ENCODE measurements at places on chromosomes 11 and 22.

DNA sequence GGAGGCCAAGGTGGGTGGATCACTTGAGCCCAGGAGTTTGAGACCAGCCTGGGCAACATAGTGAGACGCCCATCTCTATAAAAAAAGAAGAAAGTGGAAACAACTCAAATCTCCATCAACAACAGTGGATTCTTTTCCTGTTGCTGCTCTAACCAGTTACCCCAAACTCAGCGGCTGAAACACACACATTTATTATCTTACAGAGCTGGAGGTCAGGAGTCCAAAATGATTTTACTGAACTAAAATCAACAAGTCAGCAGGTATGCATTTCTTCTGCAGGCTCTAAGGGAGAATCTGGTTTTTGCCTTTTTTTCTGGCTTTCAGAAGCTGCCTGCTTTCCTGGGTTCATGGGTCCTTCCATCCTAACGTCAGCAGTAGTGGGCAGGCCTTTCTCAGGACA is 11.7 kb upstream of the GCAT start:
- DNase-seq, result no peak

GRCh38 chr11:15638386-15638787 is 523.7 kb downstream of the INSC start:
- no peak for DNase-seq

- DNase-seq, result no peak
Observed at GRCh38 chr11:3959903-3960265, 104.4 kb downstream of the STIM1 start.

DNA sequence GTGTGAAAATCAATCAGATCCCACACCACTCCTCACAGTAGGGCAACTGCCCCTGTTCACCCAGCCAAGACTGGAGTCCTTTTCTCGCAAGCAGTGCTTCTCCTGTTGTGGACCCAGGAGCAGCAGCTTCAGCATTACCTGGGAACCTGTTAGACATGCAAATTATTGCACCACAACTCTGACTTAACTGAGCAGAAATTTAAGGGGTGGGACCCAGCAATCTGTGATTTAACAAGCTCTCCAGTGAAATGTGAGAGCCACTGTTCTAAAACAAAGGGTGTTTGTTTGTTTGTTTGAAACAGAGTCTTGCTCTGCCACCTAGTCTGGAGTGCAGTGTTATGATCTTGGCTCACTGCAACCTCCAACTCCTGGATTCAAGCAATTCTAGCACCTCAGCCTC is 591.4 kb downstream of the SOX6 start:
- DNase-seq, result no peak

GRCh38 chr11:63951779-63952536 is 13.2 kb downstream of the NAA40 start:
- no peak for DNase-seq

- no peak for DNase-seq
Observed at GRCh38 chr22:31090217-31091085, 9.3 kb downstream of the SMTN start.

- no peak for DNase-seq
Observed at GRCh38 chr22:48065892-48066291, 1303.4 kb downstream of the TBC1D22A start.

DNA sequence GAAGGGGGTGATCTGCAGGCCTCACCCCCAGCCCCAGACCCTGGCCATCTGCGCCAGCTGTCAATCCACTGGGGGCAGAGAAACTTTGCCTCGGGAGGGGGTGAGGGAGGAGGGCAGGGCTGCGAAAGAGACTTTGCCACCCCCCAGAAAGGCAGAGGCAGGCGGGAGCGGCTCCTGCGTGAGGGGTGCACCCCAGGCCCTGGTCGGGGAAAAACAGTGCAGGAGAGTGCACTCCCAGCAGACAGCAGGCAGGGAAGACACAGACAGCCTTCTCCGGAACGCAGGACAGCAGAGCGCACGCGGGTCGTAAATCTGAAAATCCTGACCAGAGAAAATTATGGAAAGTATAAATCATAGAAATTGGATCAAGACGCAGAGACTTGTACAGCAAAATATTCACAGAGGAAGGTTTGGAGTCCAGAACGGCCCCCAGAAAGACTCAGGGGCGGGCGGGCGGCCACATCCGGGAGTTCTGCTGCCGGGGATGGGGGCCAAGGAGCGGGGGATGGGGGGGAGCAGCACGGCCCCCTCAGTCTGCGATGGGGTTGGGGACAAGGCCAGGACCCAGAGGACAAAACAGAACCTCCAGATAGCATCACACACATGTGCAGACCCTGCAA is 8.0 kb upstream of the MRPL23 start:
- DNase-seq, result no peak

GRCh38 chr11:34916015-34916842 is at the start of the genes APIP and PDHX:
TSS of gene APIP (minus strand) at chr11:34916379. CDS start at chr11:34916284, 95 bp downstream.
TSS of gene PDHX (plus strand) at chr11:34916618. CDS start at chr11:34916656, 38 bp downstream.
- peak; percentile 55 for DNase-seq

DNA sequence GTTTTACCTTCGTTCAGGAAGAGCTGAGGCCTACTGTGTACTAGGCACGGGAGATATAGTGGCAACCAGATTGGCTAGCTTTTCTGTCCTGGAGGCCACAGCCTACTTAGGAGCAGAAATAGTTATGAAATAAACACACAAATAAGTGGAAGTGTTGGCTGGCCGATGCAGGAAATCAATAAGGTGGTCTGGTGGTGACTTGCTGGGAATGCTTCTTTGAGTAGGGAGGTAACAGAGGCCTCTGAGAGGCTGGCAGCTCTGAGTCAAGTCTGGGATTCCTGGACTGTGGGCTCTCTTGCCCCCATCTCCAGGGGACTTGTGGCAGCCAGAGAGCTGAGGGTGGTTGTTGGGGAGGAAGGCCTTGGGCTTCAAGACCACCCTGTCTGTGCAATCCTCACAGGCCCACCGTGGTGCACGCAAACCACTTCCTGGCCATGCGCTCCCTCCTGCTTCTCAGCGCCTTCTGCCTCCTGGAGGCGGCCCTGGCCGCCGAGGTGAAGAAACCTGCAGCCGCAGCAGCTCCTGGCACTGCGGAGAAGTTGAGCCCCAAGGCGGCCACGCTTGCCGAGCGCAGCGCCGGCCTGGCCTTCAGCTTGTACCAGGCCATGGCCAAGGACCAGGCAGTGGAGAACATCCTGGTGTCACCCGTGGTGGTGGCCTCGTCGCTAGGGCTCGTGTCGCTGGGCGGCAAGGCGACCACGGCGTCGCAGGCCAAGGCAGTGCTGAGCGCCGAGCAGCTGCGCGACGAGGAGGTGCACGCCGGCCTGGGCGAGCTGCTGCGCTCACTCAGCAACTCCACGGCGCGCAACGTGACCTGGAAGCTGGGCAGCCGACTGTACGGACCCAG is 4.1 kb downstream of the SERPINH1 start:
- no peak for DNase-seq

DNA sequence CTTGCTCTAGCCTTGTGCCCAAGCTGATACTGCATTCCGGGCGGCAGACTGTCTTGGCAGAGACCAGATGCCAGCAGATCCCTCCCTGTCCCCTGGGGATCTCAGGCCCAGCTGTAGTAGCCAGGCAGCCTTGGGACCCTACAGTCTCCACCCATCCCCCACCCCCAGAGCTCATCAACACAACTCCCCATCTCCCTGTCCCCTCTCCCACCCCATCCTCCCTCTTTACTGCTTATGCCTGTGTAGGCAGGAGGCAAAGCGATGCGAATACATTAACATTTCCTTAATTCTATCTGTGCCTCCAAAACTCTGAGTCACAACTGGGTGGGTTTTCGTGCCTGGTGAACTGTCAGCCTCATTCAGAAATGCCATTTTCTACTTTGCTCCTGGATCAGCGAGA is 547.6 kb downstream of the BUD13 start:
- no peak for DNase-seq

GRCh38 chr22:17639247-17639741 is 737 bp downstream of the BCL2L13 start:
- DNase-seq, result no peak

GRCh38 chr11:68221406-68221805 is 8.3 kb upstream of the KMT5B start:
- no peak for DNase-seq

DNA sequence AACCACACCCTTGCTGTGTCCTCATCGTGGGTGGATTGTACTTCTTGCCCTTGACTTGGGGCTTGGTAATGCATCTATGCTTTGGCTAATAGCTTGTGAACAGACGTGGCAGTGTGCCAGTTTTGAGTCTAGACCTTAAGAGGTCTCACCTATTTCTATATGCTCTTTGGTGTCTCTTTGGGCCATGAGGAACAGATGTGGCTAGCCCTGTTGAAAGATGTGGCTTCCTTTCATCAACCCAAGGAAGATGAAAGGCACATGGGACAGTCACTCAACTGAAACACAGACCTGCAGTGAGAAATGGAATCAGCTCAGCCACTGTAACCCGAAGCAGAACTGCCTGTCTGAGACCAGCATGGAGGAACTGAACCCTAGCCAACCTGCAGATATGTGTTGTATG is 7.9 kb upstream of the NELL1 start:
- no peak for DNase-seq

DNA sequence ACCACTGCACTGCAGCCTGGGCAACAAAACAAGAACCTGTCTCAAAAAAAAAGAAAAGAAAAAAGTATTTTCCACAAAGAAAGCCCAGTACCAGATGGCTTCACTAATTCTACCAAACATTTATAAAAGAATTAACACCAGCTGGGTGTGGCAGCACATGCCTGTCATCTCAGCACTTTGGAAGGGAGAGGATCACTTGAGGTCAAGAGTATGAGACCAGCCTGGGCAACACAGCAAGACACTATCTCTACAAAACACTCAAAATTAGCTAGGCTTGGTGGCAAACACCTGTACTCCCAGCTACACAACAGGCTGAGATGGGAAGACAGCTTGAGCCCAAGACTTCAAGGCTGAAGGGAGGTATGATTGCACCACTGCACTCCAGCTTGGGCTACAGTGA is 20.1 kb downstream of the RSF1 start:
- DNase-seq, result no peak

- DNase-seq, result no peak
Observed at GRCh38 chr11:129740125-129740719, 75.4 kb upstream of the TMEM45B start.

DNA sequence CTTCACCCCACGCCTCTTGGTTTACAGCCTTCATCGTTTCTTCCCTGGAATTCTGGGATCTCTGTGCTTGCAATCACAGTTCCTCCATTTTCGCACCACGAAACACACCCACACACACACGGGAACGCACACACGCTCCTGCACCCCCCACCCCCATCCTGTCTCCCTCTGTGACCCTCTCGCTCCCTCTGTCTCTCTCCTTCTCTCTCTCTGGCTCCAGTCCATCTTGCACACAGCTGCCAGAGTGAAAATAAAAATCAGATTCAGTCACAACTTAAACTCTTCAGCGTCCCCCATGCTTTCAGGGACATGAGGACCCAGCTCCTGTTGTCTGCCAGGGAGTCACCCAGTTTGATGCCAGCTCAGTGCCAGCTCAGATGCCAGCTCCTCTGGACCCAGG is 3.0 kb downstream of the GAL start:
- DNase-seq, result no peak

GRCh38 chr11:76030286-76030685 is 176.0 kb downstream of the WNT11 start:
- no peak for DNase-seq

GRCh38 chr11:29780756-29781155 is 236.1 kb downstream of the KCNA4 start:
- DNase-seq, result no peak

DNA sequence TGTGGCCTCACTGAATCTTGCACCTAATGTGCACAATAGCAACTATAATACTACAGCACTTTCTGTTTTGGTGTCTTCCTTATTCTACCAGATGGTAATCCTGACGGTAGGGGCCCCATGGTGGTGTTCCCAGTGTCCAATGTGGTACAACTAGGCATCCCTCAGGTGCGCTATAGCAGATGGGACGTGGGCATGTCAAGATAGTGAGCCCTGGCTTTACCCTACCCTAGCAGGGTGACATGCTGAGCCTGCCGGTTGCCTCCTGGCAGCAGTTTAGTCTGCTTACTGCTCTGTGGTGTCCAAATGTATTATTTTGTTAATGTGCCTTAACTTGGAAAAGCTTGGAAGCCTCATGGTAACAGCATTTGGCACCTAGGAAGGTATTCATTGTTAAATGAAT is 19.2 kb downstream of the ACO2 start:
- DNase-seq, result no peak

DNA sequence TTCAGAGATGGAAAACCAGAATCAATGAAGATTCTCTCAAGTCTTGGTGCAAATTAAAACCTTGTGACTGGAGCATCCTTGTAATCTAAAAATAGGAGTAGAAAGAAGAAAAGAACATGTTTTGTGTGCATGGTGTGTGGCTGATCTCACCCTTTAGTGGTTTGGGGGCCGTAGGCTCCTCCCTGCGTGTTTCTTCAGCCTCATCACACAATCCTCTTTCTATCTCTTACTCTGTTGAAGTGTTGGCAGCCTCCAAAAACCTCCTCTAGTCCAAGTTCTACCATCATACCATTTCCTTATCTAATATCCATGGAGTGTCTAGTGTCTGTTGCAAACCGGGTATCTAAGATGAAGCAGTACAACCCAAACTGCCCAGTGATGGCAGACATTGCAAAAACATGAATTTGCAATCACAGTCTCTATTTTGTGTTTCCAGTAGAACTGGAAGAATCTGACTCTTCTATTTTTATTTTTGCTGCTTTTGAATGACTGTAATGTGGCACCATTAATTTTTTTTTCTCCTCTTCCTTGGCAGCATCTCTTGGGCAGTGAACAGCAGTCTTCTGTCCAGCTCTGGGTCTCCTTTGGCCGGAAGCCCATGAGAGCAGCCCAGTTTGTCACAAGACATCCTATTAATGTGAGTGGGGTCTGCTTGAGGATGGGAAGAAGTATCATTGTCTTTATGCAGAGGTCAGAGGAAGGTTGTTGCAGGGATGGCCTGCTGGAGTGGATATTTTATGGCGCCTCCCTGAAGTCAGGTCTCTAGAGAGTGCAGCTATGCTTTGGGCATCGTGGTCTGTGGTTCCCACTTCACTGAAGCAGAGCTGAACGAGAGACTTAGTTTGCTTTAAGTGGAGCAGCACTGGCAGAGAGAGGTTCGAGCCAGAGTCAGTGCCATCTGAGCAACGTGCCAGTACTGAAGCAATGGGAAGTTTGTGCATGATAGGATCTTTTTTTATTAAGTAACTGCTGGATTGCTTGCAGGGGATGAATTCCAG is 60.0 kb upstream of the SORL1-AS1 start:
- DNase-seq, result no peak

- DNase-seq, result no peak
Observed at GRCh38 chr11:57313071-57313787, 11.5 kb downstream of the TNKS1BP1 start.

GRCh38 chr22:18906896-18907295 is 776 bp downstream of the DGCR6 start:
- DNase-seq, result no peak

- no peak for DNase-seq
Observed at GRCh38 chr11:67732045-67732787, 57.8 kb upstream of the ALDH3B2 start.

DNA sequence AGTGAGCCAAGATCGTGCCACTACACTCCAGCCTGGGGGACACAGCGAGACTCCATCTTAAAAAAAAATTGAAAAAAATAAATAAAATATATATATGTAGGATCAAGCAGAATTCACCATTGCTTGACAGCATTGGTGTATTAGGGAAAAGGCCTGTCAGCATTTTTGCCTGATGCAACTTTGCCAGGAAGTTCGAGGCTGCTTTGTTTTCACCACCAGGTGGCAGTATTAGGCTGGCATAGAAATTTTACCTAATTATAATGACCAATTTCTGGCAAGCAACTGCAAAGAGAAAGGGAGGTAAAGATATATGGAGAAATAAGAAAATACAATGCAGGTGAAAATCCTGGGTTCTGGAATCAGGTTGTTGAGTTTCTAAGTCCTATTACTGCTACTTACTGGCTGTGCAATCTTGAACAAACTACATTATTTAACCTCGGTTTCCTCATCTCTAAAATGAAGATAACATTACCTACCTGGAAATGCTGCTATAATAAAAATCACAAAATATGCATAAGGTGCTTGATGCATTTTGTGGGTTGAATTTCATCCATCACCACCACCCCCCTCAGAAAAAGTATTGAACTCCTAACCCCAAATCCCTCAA is 24.7 kb downstream of the LAYN start:
- DNase-seq, result no peak

All from SIG-M5 (cell line).